ENCODE measurements at places on chromosomes 16 and 17.

DNA sequence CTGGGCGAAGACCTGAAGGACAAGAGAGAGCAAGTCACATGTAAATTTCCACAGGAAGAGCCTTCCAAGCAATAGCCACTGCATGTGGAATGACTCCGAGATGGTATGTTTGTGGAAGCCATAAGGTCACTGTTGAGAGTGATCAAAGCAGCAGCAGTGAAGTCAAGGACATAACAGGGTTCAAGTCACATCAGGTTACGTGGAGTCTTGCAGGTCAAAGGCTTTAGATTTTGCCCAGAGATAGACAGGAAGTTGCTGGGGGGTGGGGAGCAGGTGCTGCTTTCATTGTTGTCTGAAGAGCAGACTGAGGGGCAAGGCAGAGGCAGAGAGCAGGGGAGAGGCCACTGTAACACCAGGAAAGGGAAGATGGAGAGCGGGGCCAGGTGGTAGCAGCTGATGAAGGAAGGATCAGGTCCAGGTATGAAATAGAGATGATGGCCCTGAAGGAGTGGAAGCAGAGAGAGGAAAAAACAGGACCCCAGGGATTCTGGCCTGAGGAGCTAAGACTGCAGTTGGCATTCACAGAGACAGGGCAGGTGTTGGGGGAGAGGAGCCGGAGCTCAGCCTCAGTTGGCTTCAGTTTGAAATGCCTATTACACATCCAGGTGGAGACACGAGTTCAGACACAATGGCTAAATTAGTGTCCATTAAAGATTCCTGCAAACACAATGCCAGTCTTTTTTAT lies 129.3 kb upstream of the AXIN2 start:
- no peak for DNase-seq

GRCh38 chr16:12462426-12463280 lies 341.0 kb downstream of the CPPED1 start:
- DNase-seq, result no peak

DNA sequence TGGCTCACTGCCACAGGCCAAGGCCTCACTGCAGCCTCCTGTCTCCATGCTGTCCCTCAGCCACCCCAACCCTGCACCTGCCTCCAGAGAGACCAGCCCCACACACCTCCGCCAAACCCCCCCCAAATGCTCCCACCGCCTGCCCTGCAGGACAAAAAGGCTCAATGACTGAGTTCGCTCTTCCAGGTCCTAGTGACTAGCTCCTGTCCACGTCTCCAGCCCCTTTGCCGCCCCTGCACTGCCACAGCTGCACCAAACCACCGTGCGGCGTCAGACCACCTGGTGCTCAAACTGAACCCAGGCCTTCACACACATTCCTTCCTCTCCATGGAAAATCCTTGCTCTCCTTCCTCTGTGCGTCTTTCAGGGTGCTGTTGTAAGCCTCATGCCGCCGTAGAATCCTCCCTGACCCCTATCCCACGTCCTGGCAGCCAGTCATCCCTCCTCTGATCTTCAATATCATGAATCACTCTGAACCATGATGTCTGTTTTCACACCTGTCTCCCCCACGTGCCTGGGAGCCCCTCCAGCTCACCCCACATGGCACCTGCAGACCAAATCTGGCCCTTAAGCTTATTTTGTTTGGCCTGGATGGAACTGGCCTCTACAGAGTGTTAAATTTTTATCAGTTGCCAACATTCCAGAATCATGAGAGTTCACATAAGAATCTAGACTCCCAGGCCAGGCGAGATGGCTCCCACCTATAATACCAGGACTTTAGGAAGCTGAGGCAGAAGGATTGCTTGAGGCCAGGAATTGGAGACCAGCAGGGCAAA lies 4.3 kb upstream of the GSG1L start:
- DNase-seq, result no peak

GRCh38 chr17:82242698-82242976 lies 13.8 kb downstream of the SLC16A3 start:
- DNase-seq, result no peak

- no peak for DNase-seq
Observed at GRCh38 chr16:89853306-89853993, 19.9 kb upstream of the TCF25 start.

DNA sequence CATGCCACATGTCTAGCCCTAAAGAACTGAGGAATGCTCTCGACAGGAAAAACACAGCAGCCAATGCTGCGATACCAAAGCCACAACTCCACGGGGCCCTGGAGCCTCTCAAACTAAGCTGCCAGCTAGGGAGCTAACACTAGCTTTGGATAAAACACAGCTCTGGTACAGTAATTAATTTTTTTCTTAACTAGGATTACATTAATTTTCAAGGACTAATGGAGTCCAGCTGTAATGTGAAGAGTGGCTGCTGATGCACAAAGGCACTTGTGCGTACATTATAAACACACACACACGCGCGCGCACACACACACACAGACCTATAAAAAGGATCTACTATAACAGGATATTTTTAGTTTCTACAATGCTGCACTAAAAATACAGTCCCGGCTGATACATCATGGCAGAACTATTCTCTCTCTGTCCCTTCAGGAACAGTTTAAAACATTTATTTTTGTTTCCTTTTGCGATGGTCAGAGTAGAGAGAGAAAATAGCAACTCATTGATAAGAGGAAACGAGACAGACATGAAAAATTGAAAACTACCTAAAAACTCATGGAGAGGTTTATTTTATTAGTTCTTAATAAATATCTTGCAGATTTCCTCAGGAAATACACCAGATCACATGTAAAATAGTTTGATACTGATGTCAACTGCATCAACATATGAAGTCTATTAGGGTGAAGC lies 88.5 kb downstream of the SMG6 start:
- no peak for DNase-seq

DNA sequence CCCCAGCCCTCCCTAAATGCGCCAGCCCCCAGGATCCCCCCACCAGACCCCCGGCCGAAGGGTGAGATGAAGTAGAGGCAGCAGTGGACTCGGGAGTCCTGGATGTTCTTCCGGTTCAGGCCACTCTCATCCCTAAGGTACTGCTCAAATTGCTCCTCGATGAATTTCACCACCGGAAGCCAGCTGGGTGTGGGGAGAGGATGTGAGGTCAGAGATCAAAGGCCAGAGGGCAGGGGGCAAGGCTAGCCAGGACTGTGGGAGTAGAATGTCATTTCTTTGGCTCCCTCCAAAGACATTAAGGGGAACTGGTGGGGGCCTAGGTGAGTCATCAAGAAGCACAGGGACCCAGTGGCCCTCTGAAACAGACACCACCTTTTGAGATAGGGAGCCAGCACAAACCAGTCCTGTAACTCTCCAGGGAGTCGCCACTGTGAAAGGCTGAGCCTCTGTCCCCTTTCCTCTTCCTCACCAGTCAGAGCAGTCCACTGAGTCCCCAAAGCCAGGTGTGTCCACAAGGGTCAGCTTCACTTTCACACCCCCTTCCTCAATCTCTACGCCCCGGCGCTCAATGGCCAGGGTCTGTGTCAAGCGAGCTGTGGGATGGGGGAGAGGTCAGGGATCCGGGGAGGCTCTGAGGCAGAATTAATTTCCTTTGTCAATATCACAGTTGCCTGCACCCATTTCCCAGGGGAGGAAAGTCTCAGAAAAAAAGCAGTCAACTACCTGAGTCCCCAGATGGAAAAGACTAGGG lies 895 bp downstream of the SEPTIN1 start:
- no peak for DNase-seq

DNA sequence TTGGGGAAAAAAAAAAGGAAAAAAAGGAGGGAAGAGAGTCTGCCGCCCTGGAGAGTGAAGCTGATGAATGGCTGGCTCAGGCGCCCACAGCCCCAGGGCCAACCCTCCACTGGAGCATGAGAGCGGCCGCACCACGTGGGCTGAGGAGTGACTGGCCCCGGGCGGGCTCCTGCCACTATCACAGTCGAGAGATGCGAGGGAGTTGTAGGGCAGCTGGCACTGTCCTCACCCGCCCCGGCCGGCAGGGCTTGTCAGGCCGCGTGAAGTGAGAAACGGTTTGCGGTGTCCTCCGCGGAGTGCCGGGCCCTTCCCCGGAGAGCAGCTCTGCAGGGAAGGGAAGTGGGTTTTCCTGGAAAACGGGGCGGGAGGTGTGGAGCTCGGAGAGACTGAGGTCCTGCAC lies 45.9 kb downstream of the JPH3 start:
- no peak for DNase-seq

- DNase-seq, result no peak
Observed at GRCh38 chr17:49469831-49470810, 25.0 kb upstream of the NGFR start.

DNA sequence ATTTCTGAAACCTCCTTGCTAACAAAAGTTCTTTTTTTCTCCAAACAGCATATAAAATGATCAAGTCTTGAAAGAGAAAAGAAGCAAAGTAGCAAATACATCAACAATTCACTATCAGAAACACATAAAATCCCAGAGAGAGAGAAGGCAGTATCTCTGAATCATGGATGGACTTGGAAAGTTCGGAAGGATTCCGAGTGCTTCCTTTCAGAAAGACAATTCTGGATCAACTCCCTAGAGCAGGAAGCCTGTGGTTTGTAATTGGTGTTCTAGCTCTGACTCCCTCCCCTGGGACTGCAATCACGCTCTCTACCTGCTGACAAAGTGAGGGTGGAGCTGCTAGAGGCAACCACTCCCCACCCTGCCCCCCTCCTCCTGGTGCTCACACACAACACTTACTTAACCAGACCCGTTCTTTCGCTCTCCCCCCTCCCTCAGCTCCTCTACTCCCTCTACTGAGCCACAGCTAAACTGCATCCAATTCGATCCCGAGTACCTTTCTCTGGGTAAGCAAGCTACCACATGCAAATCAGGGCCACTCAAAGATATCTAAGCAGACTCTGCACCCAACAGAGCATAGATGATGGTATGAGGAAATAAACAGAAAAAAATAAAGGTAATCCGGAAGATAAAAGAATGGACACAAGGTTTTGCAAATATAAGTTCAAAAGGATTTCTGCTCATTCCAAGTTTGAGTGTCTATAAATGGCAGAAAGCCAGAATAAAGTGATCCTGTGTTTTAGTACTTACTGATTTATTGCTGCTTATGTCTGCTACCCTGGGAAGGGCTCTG lies at the start of gene RNF43:
TSS of gene RNF43 (minus strand) at position 235 of the 793 bp plus-strand sequence. CDS start 1,957 bp downstream, outside the sequence.
- peak; percentile 74 for DNase-seq

DNA sequence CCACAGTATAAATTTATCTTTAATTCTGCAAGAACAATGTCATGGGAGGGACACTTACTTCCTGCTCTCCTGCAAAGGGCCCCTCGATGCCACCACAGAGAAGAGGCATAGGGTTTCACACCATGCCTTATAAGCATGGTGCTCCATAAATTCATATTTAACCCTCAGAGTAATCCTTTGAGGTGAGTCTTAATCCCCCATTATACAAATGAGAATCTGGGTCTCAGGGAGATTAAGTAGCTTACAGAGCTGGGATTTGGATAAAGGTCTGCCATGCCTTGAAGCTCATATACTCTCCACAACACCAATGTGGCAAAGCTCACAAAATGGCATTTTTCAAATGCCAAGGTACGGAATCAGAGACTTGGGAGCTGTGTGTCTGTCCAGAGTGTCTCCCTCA lies 268.5 kb upstream of the CCL2 start:
- no peak for DNase-seq

GRCh38 chr16:61713787-61714186 lies 322.5 kb downstream of the CDH8 start:
- DNase-seq, result no peak

GRCh38 chr16:75065149-75065505 lies 51.5 kb downstream of the LDHD start:
- no peak for DNase-seq

GRCh38 chr17:27293359-27293897 lies 486 bp upstream of the WSB1 start:
- DNase-seq, result no peak

DNA sequence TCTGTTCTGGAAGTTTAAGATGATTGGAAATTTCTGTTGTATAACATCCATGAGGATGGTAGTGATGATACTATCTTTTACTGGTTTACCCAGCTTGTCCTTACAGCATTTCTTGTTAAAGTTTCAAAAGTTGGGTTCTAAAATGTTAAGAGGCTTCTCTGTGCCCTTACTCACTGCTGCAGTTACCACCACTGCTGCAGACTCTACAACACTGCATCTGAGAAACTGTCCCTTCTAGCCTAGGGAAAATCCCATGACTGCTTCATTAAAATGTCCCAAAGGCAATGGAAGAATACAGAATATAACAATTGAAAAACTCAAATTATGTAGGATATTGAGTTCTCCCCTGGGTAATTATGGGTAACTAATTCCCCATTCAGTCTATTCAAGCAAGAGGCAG lies 3.8 kb upstream of the NSRP1 start:
- DNase-seq, result no peak

DNA sequence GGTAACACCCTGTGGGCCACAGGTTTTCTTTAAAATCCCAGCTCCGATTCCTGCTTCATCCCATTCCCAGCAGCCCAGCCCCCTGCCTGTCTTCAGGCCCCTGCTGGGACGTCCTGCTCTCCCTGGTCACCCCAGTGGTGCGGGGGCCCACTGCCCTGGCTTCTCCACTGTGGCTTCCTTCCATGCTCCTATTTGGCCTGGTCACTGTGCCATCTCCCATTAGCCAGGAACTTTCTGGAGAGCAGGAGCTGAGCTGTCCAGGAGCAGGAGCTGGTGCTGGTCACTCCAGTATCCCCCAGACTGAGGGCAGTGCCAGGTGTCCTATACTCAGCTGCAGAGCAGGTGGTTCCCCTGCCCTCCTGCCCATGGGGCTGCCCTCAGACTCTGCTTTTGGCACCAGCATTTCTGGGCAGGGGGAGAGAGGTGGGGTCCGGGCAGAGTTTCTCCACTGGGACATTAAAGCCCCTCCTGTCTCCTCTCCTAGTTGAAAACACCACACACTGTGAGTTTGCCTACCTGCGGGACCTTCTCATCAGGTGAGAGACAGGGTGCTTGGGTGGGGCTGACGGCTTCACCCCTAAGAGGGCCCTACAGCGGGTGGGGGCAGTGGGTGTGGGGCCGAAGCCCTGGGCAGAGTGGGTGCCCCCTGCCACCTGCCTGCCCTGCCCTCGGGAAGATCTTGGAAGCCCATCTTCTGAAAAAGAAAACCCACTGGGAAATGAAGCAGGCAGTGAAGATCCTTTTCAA lies 356.2 kb downstream of the SEC14L1 start:
- no peak for DNase-seq

DNA sequence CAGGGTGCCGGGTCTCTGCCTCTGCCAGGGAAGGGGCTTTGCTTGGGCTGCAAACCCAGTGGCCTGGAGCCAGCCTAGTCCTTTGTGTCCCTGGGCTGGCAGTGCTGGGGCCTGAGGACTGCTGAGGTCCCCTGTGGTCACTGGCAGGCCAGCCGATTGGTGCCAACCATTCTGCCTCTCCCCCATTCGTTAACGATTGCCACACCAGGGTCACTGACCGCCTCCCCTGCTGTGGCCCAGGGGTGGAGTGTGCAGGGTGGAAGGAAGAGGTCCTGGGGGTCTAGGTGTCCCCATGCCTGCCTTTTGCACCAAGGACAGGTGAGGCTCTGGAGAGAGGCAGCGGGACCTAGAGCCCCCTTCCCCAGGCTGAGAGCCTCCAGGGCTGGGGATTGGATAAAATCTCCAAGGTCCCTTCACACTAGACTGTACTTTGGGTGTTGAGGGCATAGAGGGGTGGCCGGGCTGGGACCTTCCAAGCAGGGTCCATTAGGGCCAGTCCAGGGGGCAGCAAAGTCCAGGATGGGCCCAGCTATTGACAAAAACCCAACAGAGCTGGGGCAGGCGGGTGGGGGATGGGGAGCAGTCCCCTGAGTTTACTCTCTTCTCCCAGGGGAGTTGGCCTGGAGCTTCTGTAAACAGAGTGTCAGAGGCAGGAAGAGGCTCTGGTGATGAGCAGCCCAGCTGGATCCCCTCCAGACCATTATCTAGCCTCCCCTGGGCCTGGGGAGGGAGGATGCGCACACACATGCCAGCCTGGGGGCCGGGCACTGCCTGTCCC lies 1.1 kb downstream of the VASN start:
- DNase-seq, result no peak

GRCh38 chr17:43471585-43472160 lies 12.1 kb upstream of the DHX8 start:
- DNase-seq, result no peak

- DNase-seq, result no peak
Observed at GRCh38 chr17:28533091-28533807, 19.2 kb downstream of the UNC119 start.
